EL (cell line): ENCODE measurements at places on chromosomes 1 and 21.
A peak's percentile ranks its signal among the peaks of the same experiment; 100 is the strongest.

DNA sequence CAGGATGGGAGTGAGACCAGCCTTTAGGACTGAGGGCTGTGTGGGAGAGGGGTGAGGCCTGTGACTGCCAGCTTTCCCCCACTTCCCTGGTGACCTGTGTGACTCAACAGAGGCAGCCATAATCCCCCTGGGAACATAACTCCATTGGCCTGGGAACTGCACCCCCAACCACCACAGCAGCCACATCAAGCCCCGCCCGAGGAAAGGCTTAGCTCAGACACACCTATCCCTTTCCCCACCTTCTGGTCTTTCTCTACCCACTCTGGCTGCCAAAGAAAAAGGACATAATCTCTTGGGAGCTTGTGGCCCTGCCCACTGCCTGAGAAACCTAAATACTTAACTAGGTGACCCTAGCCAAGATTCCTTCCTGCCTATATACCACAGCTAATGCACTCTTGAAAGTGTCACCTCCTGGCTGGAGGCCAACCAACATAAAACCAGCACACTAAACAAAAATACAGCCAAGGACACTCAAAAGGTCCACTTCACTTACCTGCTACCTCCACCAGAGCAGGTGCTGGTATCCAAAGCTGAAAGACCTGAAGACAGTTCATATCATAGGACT lies 406.6 kb upstream of the CAMK1G start:
- DNase-seq = no peak

DNA sequence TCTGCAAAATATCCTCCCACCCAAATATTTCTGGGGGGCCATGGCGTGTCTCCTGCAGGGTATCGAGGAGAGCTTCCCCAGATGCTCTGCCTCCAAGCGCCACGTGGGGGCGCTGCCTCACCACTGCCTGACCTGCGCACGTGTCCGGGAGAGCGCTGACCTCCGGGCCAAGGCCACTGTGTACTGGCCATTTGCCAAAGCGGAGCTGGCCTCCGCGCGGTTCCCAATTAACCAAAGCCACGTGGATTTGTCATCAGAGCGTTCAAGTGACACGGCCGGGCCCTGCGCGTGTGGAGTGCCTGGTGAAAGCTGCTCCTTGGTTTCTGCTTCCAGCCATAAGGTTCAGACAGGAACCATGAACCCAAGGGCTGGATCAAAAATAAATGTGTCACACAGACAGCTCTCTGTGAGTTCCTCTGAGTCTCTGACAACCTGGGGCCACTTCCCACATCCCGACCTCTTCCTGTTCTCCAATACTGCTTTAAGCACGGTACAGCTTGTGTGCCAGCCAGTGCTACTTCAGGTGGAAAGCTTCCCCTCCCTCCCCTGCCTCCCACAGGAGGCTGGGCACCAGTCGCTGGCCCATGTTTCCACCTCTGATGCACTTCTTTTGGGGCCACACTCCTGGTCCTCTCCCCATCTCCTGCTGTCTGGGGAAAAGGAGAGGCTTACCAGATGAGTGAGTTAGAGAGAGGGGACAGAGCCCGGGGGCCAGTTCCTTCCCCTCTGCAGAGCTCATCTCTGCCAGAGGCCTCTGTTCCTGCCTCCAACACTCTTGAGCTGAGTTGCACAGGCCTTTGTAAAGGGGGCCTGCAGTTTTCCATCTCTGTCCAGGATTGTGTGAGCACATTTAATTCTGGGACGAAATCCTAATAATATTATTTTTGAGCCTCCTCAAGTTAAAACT lies 26.1 kb downstream of the ZP4 start:
- DNase-seq = peak; percentile 36

DNA sequence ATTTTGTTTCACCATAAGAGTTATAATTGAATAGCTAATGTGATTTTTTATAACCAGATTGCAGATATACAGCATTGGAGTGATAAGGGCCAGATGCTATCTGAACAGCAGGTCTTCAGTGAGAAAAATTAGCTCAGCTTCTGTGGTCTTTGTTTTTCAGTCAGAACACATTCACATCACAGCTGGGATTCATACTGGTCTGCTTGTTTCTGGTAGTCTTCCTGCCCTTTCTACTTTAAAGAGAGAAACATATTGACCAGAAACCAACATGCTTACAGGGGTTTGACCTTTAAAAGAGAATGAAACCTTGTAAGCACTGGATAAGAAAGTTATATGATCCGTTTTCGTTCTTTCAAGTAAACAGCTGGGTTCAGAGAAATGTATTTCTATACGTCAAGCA lies 213.7 kb upstream of the TMPRSS15 start:
- DNase-seq = no peak

DNA sequence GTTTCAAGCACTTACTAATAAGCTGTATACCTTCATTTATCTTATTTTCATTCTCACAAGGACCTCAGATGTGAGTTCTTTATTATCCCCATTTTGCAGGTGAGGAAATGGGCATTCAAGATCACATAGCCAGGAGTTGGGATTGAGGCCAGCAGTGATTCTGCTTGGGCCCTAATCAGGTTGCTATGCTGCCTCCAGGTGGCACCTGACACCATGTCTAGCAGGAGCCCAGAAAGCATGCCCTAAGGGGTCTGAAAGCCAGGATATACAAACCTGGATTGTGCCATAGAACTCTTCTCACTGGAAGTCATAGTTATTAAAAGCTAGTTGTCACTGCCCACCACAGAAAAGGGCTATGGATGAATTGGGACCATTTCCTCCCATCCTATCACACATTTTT lies 61.1 kb downstream of the FYB2 start:
- DNase-seq = peak; percentile 2

DNA sequence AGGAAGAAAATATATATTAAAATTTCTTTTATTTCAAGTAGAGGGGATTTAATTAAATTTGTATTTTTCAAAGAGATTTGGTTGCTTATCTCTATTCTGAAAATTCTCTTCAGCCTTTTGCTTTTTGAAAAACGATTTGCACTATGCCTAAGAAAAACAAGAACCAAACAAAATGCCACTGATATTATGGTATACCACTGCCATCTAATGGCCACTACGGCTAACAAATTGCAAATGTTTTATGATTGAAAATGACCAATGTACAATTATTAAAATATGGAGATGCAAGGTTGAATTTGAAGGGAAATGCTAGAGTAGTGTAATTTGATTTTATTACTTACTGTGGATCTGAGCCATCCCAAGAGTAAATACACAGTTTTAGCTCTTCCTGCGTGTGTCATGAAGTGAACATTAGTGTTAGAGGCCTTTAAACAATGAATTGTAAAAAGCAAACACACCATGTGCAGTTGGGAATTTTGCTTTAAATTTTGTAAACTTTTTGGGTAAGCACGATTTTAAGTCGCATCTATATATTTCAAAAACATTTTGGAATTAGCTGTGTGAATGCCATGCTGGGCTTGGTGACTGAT lies 137.4 kb upstream of the USP25 start:
- peak; percentile 50 for DNase-seq

- peak; percentile 72 for DNase-seq
Observed at GRCh38 chr21:36627242-36627641, 71.7 kb upstream of the SIM2 start.

DNA sequence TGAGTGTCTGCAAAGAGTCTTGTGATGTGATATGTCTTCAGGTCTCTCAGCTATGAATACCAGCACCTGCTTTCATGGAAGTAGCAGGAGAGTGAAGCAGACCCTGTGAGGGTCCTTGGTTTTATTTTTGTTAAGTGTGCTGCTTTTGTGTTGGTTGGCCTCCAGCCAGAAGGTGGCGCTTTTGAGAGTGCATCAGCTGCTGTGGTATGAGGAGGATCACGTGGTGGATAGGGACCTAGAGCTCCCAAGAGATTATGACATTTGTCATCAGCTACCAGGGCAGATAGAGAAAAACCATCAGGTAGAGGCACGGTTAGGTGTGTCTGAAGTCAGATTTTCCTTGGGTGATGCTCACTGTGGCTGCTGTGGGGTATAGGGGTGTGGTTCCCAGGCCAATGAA lies 1232.1 kb downstream of the MRPL39 start:
- DNase-seq = no peak

DNA sequence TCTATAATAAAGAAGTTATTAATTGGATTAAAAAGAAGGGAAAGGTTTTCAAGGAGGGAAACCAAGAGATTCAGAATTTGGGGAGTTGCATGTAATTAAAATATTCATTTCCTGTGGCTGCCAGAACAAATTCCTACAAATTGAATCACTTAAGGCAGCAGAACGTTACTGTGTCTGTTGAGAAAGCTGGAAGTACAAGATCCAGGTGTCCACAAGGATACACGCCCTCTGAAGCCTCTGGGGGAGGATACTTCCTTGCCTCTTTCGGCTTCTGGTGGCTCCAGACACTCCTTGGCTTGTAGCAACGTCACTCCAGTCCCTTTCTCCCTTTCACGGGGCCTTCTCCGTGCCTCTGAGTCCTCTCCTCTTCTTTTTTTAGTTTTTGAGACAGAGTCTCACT lies 67.9 kb downstream of the KAZN start:
- DNase-seq = no peak

DNA sequence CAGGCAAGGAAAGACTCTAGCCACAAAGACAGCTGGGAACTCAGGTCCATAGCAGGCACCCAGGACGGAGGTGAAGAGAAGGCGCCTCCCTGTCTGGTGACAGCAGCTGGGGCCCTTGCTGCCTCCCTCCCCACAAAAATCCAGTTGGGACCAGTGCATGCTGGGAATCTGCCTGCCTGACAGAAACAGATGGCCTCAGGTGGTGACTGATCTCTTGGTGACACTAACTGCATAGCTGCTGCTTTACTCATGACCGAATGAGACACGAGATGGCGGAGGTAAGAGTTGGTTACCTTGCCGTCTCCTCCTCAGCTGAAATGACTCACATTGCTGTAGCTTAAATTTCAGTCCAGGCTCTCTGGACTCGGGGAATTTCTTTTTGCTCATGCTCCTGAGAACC lies 130.3 kb downstream of the FGGY start:
- peak; percentile 78 for DNase-seq

DNA sequence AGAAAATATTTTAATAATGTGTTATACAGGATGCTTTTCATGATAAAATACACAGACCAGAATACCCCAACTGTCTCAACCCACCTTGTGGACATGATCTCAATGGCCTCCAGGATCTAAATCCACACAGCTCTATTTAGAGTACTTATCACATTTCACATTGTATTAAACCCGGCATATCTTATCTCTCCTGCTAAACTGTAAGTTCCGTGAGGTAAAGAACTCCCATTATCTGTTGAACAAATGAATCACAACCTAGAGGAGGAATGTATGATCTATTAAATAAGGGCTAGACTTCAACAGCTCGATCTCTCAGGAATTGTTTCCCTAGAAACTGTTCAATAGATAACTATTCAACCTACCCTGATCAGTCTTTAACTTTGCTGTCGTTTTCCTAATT lies 6.9 kb downstream of the ETV3 start:
- DNase-seq = no peak

GRCh38 chr1:70608815-70609214 lies 197.7 kb downstream of the CTH start:
- no peak for DNase-seq

- peak; percentile 89 for DNase-seq
Observed at GRCh38 chr1:31007462-31007991, 58.0 kb downstream of the PUM1 start.

DNA sequence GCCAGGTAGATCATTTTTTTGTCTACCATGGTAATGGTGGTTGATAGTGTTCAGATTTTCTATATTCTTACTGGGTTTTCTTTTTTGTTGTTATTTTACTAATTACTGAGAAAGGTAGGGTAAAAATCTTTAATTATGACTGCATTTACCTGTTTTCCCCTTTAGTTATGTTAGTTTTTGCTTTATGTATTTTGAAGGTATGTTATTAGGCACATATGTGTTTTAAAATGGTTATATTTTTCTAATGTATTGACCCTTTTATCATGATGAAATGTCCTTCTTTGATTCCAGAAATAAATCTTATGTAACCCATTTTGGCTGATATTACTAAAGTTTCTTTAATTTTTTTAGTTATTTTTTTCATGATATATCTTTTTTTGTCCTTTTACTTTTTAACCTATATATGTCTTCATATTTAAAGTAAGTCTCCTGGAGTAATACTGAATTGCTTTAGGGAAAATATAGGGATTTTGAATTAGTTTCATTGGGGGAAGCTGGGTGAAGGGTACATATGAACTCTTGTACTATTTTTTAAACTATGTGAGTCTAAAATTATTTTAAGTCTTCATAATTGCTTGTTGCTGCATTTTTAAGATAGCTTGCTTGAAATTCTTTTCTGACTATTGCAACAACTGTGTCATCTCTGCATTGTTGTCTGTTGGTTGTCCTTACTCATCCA lies 22.4 kb downstream of the SLC35A3 start:
- DNase-seq = no peak

DNA sequence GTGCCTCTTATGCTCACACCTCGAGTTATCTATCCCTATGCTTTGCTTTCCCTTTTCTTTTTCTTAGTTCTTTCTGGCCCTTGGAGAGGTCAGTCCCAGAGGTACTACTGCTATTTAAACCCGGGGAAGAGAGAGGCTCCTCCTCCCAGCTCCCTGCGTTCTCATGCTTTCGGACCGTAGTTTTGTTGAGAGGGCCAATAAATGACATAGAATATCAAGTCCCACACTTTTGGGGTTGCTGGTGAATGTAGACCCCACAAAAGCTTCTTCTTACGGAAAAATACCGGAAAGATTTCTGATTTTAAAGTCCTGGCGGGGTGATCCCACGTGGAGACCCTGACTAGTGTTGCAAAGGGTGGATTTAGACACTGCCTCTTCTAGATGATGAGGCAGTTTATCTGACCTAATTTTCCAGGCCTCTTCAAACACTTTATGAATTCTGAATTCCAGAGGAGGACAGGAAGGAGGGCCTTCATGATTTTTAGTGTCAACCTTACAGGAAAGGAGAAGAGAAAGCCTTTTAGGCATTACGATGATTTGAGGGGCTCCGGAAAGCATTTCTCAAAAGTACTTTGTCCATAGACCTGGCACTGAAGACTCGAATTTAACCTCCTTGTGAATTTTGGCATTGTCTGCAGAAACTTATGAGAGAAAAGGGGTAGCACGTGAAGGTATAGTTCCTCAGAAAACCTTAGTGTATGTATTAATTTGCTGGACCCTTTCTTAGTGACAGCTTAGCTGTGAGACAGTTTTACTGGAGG lies 694 bp downstream of the TMEM167B start:
- peak; percentile 57 for DNase-seq
